SJSA1 (cell line): ENCODE measurements at places on chromosomes 2 and 18. TPM values are rescaled to one million over a fixed set of nuclear protein-coding genes. Genes with fewer than 3 reads are reported as not detected.

DNA sequence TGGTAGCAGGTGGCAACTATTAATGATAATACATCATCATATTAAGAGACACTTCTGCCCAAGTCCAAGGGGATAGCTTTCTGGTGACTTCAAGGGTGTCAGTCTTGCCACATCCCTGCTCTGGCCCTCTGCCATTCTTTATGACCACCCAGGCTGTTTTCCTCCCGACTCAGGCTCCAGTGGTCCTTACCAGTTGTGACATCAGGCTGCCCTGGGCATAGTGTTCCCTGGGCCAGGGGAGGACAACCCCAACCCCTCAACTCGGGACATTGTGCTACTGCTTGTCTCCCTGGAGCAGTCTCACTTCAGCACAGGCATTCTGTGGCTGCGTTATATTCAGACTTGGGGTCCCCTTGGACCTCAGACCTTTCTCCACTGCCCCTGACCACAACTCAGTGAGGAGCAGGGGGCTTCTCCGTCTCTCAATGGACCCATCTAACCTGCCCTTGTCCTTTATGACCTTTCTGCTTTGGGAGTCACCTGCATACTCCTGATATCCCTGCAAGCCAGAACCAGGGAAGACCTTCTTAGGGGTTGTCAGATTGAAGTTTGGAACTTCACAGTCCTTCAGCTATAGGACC, 12.8 kb downstream of the DNAJB2 start:
- DNase-seq, result no peak

- no peak for DNase-seq
These were observed 223.1 kb downstream of the CALCRL start for GRCh38 chr2:187224989-187225388.

DNA sequence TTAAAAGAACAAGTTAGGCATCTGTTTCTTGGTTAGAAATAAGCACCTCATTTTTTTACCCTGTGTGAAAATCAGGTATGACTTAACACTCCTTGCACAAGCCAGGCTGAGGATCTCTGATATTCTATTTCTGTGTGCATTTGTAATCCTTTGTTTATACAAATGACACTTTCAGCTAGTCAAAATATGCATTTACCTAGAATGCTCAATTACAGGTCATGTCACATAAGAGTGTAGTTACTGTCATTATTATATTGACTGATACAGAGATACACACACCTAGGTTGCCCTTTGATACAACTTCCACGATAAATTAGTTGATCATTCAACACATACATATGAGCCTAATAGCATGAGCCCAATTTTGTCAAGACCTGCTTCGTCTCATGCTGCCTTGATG, 144.3 kb downstream of the CHST9 start:
- DNase-seq, result no peak

- no peak for DNase-seq
These were observed 99.5 kb downstream of the MAP4K4 start for GRCh38 chr2:101796825-101797600.

- no peak for DNase-seq
These were observed 1845.6 kb upstream of the PIK3C3 start for GRCh38 chr18:40109252-40110049.

DNA sequence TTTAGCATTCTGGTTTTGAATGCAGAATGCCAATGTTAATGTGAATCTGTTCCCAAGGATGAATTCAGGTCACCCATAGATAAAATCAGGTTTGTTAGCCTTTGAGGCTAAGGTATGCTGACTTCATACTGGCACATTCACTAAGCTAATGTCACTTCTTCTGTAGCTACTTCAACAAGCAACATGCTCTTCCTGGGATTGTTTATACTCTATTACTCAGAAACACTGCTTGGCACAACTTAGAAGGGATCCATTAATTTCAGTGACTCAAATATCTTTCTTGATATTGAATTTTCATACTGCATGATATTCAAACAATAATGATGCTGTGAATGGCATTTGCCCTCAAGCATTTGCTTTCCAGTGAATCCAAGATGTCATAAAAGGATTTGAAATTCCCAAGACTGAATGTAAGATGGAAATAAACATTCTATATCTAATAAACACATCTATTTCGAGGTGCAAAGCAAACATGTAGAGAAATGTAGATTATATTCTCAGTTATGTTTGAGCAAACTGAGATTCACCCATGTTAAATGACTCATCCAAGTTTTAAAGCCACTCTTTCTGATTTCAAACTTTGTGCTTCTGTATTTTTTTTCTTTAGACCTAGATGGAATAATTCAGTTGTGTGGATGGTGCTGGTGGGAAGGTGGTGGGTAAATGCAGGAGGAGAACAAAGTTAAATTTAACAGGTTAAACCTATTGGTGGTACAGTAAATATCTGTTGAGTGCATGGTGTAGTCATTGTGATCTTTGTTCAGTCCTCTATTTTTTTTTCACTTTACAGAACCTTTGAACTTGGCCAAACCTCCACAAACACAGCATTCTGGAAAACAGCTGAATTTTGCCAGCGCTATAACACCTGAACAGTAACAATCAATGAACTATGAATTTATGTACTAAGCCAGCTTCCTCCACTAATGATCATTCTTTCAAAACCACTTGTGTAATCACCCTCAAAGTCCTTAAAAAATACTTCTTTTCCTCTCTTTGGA, 162.1 kb upstream of the XIRP2 start:
- DNase-seq, result no peak

Gene RIT2
- not detected in 2 replicates for total RNA-seq

Gene LYG1
- 0.37 TPM in 1 of 2 replicates, not detected in the other for total RNA-seq

Gene HRH4
- not detected in 2 replicates for total RNA-seq

Gene C2orf66
- total RNA-seq, result 0.05 TPM in 1 of 2 replicates, not detected in the other
